Cerebellar cortex (tissue), 1 donor: ENCODE measurements at places on chromosomes 4 and X.

GRCh38 chr4:175531405-175532091 lies 280.5 kb downstream of the GPM6A start:
- no peak for DNase-seq

- DNase-seq: no peak
Measured at GRCh38 chr4:25986807-25987206, 72.8 kb downstream of the SMIM20 start.

DNA sequence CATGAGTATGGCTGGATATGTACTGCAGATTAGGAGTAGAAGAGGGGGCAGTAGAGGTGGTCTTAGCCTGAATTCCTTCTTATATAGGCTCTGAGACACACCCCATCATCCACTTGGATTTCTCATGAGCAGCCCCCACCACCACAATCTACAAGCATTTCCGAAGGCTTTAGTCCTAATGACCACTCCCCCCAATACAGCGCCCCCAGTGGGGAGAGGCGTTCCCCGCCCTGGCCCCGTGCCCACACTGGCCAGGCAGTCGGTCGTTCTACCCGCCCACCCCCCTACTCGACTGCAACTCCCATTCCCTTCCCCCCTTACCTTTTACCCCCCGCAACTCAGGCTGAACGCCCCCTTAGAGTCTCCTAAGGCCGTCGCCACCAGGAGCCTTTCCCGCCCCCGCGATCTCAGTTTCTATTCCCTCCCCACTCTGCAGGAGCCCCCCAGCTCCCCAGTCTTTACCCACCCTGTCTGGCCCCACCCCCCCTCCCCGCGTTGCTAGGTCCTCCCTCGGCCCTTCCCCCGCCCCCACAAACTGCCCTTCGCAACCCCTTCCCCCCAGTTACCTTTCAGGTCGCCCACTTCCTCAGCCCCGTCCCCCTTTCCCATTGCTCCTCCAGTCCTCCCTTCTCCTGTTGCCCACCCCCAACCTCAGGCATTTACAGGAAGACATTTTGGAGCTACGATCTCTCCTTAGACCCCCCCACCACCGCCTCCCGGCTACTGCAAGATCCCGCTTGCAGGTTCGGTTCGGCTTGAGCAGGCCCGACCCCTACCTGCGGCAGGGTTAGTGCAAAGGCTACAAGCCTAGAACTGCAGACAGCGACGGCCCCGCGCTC lies 468 bp downstream of the ZMYM3 start:
- peak; percentile 29 for DNase-seq

GRCh38 chr4:168496834-168497233 lies at the start of gene PALLD:
PALLD (plus strand) TSS chr4:168497052.
- DNase-seq: no peak
